Dermis lymphatic vessel endothelial cell (primary cell): ENCODE measurements at places on chromosomes 5 and 9. TPM values are rescaled to one million over a fixed set of nuclear protein-coding genes. Genes with fewer than 3 reads are reported as not detected.

The PCDHA12 gene
- total RNA-seq, result under 0.01 TPM in 1 of 2 replicates, not detected in the other

The ODF2 gene
- 22.6 and 33.2 TPM in 2 replicates for total RNA-seq

The CTSV gene
- 0.26 and 0.33 TPM in 2 replicates for total RNA-seq

The FGD3 gene
- not detected in 2 replicates for total RNA-seq

The BARHL1 gene
- total RNA-seq, result not detected in 2 replicates

The ASPN gene
- not detected in 2 replicates for total RNA-seq

The CDKN2A gene
- 2.5 and 3.6 TPM in 2 replicates for total RNA-seq

The EGFLAM gene
- under 0.01 and 0.11 TPM in 2 replicates for total RNA-seq

The SLC6A7 gene
- not detected in 2 replicates for total RNA-seq

The UBAP2 gene
- total RNA-seq, result 18.3 and 21.5 TPM in 2 replicates

The LMAN2 gene
- total RNA-seq, result 322 and 383 TPM in 2 replicates
